ENCODE measurements at places on chromosomes 6 and 20.

GRCh38 chr6:113595911-113596376 is 261.2 kb upstream of the MARCKS start:
- DNase-seq = peak; percentile 21

DNA sequence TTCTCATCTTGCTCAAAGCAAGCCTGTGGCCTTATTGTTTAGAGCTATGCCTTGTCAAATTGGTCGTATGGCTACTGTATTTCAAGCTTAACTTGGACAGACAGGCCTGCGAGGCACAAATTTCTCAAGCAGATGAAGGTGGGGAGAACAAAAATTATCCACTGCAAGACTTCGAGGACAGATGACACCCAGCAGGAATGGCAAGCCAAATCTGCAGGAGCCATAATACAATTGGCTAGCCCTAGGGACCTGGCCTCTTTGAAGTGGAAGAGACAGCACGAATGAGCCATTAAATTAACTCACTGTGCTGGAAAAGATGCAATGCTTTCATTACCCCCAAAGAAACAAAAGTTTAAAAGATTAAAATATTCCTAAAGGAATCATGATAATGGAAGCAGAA is 5.0 kb upstream of the BLOC1S5 start:
- DNase-seq = no peak

DNA sequence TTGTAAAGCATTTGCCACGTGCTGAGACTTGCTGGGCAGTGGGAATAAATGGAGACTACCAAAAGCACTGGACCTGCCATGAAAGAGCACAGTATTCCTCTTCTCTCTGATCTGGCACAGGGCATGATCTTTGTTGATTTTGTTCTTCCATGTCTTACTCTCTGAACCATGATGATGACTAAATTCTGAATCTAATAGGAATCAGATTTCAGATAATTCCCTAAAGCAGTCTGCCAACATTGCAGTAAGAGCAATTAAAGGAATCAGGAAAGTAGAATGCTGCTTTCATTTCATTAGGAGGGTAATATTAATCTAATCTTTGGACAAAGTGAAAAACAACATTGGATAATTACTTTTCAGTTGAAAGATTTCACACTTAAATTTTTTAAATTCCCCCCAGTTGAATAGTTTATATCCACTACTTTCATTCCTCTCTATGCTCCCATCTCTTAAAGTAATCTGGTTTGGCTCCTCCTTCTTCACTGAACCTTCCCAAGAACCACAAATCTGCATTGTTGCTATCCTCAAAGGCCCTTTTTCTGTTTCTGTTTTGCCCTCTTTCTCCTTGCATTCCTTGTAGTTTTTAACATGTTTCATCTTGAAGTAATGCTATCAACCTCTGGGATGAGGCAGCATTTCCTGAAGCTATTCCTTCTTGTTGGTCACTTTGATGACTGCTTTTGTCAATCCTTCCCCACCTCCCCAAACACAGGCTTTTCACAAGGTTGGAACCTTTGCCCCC is 243.2 kb upstream of the TENT5A start:
- DNase-seq = peak; percentile 13

GRCh38 chr20:3887876-3888620 is 1.1 kb upstream of the PANK2 start:
- DNase-seq = peak; percentile 65

DNA sequence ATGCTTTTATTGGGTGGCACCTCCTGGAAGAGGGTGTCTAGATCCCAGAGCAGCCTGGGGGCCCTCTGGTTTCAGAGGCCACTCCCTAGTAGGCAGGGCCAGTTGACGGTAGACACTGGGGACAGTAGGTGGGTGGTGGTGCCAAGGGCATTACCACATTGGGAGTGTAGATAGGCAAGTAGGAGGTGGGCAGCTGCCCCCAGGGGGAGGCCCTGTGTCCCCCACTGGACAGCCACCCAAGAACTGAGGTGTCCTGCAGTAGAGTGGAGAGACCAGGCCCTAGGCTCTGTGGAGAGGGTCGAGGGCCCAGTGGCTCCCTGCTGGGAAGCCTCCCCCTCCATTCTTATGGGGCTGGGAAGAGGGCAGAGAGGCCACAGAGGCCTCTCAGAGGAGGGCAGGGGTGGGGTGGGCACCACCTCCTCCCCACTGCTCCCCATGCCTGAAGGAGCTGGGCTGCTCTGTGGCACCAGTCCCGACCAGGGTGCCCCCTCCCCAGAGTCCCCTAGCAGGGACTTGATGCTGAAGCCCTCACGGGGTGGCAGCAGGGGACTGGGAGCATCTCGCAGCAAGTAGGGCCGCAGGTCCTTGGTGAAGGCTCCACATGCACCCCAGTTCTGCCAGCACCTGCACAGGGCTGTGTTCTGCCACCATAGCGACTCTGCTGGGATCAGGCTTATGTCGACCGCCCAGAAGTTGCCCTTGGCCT is 305.0 kb upstream of the KCNQ5 start:
- DNase-seq = no peak
